Renal cortical epithelial cell (primary cell): ENCODE measurements at places on chromosomes 12 and 14.

- DNase-seq = no peak
These were observed 2.9 kb upstream of the TMEM30B start for GRCh38 chr14:61284001-61284400.

GRCh38 chr14:34498684-34499412 is 36.8 kb upstream of the SPTSSA start:
- peak; percentile 27 for DNase-seq

GRCh38 chr14:90576581-90576980 is 179.8 kb downstream of the CALM1 start:
- no peak for DNase-seq

DNA sequence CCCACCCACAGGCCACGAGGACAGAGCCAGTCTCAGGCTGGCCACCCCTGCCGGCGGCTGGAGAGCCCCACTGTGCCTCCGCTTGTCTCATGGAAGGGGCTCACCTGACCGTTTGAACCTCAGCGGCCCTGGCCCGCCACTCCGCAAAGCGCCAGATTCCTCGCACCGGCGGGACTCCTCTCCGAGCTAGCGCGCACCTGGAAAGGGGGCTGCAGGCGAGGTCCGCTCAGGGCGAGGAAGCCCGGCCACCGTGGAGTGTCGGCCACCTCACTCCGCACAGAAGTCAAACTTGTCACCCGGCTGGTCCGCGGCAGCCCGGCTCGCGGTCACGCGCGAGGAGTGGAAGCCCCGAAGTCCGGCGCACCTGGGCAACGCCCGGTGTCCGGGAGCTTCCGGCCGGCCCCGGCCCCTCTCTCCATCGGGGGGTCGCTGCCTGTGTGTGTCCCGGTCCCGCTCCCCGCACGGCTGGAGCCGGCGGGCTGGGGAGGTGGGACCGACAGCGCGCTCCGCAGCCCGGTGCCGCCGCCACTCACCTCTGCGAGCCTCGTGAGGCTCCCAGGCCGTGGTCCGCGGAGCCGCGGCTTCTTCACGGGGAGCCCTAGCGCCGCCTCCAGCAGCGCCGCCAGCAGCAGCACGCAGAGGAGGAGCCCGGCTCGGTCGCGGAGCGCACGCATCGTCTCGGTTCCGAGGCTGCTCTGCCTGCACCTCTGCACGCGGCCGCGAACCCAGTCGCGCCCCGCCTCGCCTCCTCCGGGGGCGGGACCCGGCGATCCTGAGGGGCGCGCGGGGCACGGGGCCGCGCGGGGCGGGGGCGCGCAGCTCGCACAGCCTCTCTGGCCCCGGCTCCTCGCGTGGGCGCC is at the start of gene ISM2:
Gene ISM2 (minus strand): TSS at position 697 of the 860 bp plus-strand sequence. CDS start 23 bp downstream, at position 674.
- no peak for DNase-seq

DNA sequence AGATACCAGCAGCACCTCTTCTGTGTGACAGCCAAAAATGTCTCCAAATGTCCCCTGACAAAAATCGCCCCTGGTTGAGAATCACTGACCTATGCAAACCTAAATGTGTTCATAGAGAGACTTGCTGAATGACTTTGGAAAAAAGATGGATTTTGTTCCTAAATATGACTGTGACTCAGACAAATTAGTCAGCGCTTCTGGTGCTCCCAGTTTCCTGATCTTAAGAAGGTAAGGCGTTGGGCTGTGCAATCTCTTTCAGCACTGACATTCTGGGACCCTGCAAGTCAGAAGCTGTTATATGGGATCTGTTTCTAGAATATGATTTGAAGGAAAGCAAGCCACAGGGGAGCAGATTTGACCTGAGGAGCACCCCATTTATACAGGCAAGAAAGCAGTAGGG is 90.6 kb upstream of the PWP1 start:
- DNase-seq = peak; percentile 33

DNA sequence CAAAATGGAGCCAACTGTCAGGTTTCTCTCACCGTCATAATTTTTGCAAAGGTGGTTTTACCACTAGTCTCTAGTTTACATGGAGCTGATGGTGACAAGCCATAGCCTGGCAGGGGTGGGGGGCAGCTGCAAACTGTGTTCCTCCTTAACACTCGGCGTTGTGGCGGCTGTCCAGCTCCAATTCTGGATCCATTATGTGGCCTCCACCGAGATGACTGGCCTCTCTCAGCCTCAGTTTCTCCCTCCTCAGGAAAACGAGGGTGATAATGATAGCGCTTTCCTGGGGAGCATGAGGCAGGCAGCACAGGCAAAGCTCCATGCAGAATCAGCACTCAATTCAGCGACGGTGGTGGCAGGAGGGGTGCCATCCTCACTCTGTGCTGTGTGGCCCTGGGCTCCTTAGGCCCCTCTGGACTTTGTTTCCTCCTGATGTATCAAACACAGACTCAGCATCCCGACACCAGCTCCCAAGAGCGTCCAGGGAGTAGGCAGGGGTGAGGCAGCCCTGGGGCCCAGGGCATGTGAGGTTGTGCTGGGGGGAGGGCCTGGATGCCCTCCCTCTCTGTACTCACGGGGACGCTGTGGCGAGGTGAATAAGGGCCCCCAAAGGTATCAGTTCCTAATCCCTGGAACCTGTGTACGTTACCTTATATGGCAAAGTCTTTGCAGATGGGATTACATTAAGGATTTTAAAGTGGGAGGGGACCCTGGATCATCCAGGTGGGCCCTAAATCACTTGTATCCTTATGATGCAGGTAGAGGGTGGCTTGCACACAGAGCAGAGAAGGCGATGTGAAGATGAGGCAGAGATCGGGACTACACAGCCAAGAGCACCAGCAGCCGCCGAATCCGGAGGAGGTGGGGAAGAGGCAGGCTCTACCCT is 46.8 kb upstream of the EIF5 start:
- no peak for DNase-seq

GRCh38 chr14:74083784-74084276 is 423 bp downstream of the ALDH6A1 start:
- no peak for DNase-seq

DNA sequence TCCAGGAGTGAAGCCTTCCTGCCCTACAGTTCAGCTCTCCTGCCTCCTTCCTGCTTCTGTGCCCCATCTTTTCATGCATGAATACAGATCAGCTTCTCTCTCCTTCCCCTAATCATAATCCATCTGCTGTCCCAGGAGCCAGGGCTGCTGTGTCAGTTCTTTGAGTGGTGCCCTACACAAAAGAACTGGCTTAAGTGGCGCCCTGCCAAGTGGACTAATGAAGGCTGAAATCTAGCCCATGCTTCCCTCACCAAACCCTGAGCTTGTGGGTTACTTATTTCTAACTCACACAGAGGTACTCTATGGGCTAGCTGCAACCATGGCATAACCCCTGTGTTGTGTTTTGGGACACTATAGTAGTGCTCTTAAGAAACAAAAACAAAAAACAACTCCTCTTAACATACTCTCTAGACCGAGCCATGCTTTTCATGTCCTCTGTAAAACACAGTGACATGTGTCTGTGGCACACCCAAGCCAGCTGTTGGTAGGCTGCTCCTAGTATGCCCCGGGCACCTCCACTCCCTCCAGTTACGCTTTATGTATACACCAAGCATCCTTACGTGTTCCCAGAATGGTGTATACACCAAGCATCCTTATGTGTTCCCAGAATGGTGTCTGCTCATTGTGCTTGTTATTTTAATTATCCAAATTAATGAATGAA is 19.3 kb upstream of the ETV6 start:
- peak; percentile 59 for DNase-seq

- DNase-seq = no peak
These were observed 317.8 kb downstream of the TMEM121 start for GRCh38 chr14:105844047-105844630.

- DNase-seq = peak; percentile 94
These were observed 4.4 kb upstream of the EIF5 start for GRCh38 chr14:103329401-103330347.

DNA sequence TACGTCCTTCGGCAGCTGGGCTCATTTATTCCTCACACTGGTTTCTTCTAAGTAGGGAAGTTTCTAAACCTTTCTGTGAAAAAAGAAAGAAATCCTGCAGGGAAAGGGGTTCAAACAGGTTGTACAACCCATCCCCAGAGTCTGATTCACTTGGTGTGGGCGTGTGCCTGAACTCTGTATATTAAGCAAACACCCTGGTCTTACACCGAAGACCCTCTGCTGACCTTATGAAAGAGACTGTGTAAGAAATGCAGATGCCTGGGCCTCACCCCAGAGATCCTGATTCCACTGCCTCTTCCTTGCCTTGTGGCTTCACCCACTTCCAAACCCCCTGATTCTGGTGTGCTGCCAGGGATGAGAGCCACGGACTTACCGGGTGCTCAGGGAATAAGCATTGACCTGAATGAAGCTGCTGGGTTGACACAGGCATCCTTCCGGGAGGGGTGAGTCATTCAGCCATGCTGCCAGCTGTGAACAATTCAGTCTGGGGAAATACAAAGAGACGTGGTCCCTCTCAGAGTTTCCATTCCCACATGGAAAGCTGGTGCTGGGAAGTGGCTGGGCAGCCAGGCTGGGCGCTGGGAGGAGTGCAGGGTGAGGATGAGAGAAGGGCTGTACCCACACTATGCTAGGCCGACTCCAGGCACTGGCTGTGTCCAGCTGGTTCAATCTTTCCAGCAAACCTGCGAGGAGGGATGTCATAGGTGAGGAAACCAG is 26.5 kb upstream of the ACTN1 start:
- DNase-seq = peak; percentile 95

GRCh38 chr14:28773861-28774691 is 7.5 kb downstream of the FOXG1 start:
- no peak for DNase-seq

GRCh38 chr14:102999227-102999895 is 58.0 kb downstream of the CDC42BPB start:
- no peak for DNase-seq
